CD4-positive, alpha-beta T cell treated with Interleukin-1 beta for 1 hour (primary cell): ENCODE measurements at places on chromosomes 7 and 10.
A peak's percentile ranks its signal among the peaks of the same experiment; 100 is the strongest.

- no peak for DNase-seq
These were observed 569.5 kb downstream of the TYW1 start for GRCh38 chr7:67566101-67566500.

DNA sequence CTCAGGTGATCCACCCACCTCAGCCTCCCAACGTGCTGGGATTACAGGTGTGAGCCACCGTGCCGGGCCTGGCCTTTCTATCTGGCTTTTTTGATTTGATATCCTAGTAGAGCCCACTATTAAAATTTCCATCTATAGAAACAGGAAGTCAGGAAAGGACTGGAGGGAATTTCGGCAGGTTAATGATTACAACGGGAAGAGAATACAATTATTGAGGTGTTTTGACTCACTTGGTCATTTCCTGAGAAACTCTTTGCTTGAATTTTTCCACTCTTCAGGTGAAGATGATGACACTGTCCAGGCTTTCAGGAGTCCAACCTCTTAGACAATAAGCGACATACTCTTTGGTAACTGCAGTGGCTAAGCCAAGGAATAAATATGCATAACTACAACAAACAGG is 1.1 kb upstream of the MKLN1 start:
- no peak for DNase-seq

DNA sequence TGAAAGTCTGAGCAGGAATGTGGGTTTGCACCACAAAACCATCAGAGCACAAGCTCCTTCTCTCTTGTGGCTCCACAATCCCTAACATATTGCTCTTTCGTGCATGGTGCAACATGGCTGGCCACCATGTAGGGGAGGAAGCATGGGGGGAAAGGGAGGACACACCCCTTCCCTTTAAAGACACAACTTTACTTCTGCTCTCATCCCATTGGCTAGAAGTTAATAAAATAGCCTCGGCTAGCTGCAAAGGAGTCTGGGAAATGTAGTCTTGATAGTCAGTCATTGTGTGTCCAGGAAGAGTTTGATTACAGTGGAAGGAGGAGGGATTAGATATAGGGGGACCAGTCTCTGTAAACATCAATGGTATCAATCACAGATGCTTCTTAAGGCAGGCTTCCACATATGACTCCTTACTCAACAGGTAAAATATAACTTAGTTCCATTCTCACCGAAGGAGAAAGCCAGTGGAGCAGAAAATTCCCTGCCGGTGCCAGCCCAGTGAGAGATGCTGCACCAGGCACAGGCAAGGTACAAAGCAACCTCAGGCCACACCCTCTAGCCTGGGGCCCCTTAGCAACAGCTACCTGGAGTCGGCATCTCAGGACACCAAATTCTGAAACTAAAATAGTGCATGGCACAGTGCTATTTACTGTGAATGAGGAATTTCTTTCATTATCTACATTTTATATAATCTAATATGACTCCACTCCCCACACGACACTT is 124.7 kb upstream of the CTBP2 start:
- no peak for DNase-seq

- no peak for DNase-seq
These were observed 412.3 kb upstream of the FOXK1 start for GRCh38 chr7:4269746-4270145.

- DNase-seq: no peak
These were observed 418.7 kb downstream of the MAGI2 start for GRCh38 chr7:79034730-79035129.

DNA sequence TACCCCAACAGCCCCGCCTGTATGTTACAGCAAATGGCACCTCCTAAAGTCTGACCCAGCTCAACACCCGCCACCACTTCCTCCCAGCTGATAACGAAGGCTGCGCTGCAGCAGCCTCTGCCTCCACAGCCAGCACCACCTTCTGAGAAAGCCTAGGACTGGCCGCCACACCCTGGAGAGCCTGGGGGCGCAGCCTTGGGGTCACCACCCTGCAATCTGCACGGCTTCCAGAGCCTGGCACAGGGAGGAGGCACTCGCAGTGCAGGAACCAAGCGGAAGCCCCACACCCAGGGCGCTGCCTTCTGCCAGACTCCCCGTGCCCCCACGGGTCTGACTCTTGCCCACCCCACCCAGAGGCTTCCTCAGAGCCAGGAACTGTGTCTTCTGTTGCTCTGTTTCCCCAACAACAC is 112.5 kb downstream of the MAD1L1 start:
- DNase-seq: peak; percentile 58

GRCh38 chr7:28533731-28534531 is 121.6 kb downstream of the CREB5 start:
- DNase-seq: no peak
